WTC11 (cell line): ENCODE measurements at places on chromosomes 6 and 20. TPM values are rescaled to one million over a fixed set of nuclear protein-coding genes. Genes with fewer than 3 reads are reported as not detected.

The ACTL10 gene
- total RNA-seq, result 1.3 to 1.9 TPM (median 1.5 TPM) in 3 replicates

The ENPP1 gene
- 29.7 to 34.9 TPM (median 30.8 TPM) in 3 replicates for total RNA-seq

The VSTM2L gene
- 1.7 to 2.1 TPM (median 1.9 TPM) in 3 replicates for total RNA-seq

The PTK7 gene
- 151 to 165 TPM (median 160 TPM) in 3 replicates for total RNA-seq

The PCK1 gene
- total RNA-seq, result 0.17 to 0.30 TPM (median 0.21 TPM) in 3 replicates

The COMMD7 gene
- total RNA-seq, result 41.8 to 42.4 TPM (median 42.3 TPM) in 3 replicates

The FAM83D gene
- total RNA-seq, result 57.7 to 66.9 TPM (median 58.3 TPM) in 3 replicates

The ESF1 gene
- total RNA-seq, result 25.3 to 28.7 TPM (median 26.2 TPM) in 3 replicates

The IMPG1 gene
- not detected in 3 replicates for total RNA-seq

The FAM217A gene
- total RNA-seq, result not detected in 3 replicates

The BCLAF1 gene
- 147 to 184 TPM (median 162 TPM) in 3 replicates for total RNA-seq

The PPP1R16B gene
- 8.1 to 12.0 TPM (median 8.2 TPM) in 3 replicates for total RNA-seq

The NMBR gene
- total RNA-seq, result not detected in 3 replicates

The RHAG gene
- 0.30 to 0.60 TPM (median 0.31 TPM) in 3 replicates for total RNA-seq

The FOXC1 gene
- total RNA-seq, result 6.1 to 10.7 TPM (median 7.2 TPM) in 3 replicates

The HEY2 gene
- 10.6 to 12.3 TPM (median 11.5 TPM) in 3 replicates for total RNA-seq

The PROKR2 gene
- total RNA-seq, result 1.5 to 2.6 TPM (median 2.0 TPM) in 3 replicates

The DEFB124 gene
- total RNA-seq, result not detected in 3 replicates

The CPNE5 gene
- 0.44 to 0.71 TPM (median 0.48 TPM) in 3 replicates for total RNA-seq

The PSORS1C1 gene
- 0.11 to 0.66 TPM (median 0.34 TPM) in 3 replicates for total RNA-seq
